ENCODE measurements at places on chromosomes 1 and 21.

- DNase-seq, result no peak
Observed at GRCh38 chr1:113088972-113089371, 16.0 kb downstream of the LRIG2 start.

GRCh38 chr1:165014753-165015152 is 341.8 kb downstream of the LMX1A start:
- no peak for DNase-seq

GRCh38 chr1:7721940-7722669 is 49.0 kb upstream of the VAMP3 start:
- no peak for DNase-seq

DNA sequence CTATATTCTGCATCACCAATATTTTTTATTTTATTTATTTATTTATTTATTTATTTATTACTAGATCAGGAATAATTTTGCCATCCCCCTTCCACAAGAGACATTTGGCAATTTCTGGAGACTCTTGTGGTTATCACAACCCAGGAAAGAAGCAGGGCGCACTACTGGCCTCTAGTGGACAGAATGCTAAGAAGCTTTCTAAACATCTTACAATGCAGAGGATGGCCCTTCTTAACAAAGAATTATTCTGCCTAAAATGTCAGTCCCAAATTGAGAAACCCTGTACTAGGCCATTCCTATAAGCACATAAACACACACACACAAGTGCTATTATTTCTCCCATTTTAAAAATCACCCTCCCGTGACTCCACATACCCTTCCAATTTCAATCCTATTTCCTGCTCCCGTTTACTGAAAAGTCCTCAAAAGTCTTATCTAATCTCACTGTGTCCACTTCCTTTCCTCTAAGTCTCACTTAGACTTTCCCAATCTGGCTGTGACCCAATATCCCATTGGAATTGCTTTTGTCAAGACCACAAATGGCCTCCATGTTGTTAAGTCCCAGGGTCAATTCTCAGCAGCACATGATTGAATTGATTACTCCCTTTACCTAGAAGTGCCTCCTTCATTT is 43.7 kb upstream of the RNF11 start:
- DNase-seq, result no peak

DNA sequence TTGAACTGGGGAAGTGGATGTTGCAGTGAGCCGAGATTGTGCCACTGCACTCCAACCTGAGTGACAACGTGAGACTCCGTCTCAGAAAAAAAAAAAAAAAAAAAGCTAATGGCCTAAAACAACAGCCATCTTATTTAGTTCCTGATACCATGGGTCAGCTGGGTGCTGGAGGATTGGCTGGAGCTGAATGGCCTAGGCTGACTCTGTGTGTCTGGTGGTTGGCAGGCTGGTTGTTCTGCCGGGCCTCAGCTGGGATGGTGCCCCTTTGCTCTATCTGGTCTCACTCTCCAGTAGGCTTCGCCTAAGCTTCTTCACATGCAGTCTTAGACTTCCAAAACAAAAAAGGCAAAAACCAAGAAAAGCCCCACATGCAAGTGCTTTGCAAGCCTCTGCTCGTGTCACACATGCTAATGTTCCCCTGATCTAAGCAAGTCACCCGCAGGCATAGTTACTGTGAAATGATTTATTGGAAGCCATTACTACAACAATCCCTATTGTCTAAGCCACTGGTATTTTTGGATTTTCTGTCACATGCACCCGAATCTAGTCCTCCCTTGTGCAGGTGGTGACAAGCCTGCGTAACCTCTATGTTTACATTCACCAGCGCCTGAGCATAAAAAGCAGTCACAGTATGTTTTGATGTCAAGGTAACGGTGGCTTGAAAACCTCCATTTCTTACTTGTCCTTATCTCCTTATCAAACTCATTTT is 39.6 kb upstream of the KANK4 start:
- DNase-seq, result no peak

DNA sequence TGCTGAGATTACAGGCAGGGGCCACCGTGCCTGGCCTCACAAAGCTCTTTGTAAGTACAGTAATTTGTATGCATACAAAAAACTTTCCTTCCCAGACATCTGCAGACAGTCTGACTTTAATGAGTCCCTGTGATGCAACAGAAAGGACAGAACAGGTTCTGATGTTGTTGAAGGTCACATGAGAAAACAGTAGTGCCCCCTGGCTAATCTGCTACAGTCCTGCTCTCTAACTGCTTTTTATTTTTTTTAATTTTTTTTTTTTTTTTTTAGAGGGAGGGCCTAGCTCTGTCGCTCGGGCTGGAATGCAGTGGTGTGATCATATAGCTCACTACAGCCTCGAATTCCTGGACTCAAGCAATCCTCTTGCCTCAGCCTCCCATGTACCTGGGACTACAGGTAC is 36.7 kb downstream of the ACBD3 start:
- DNase-seq, result no peak

GRCh38 chr21:42002421-42002958 is 7.7 kb downstream of the ZBTB21 start:
- no peak for DNase-seq

GRCh38 chr1:36458910-36459309 is 5.3 kb downstream of the MRPS15 start:
- no peak for DNase-seq

DNA sequence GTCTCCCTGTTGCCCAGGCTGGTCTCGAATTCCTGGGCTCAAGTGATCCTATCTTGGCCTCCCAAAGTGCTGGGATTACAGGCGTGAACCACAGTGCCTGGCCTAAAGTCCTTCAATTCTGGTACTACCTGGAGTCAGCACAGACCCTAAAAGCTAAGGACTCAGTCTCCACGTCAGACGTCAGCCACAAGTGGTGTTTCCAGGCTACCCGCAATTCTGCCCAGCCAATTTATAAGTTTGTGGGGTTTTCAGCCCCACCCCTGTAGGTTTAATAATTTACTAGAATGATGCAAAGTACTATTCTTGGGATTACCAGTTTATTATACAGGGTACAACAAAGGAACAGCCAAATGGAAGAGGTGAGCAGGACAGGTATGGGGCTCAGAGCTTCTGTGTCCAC is 10.6 kb upstream of the DIP2A start:
- DNase-seq, result no peak

DNA sequence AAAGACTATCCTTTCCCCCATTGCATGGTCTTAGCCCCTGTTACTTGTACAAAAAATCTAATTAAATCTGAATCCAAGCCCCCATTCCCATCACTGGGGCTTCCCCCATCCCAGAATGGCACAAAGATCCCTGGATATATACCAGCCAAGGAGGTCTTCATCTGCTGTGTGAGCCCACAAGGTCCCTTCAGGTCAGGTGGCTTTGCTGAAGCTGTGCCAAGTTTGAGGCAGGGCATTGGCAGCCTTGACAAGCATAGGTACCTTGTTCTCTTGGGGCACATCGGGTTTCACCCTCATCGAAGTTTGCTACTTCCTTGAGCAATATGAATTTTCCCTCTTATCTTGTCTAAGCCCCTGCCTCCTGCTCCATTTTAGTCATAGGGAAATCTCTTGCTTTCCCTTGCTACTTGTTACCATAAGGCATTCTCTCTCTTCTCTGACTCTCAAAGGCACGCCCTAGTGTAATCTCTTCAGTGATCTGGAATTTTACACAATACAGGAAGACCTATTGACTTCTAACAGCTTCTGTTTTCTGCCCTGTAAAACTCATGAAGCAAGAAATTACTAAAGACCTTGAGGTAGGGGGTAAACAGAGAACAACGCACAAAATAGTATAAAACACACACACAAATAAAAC is 71.4 kb upstream of the COG2 start:
- no peak for DNase-seq

- no peak for DNase-seq
Observed at GRCh38 chr1:228152097-228152917, 2.6 kb downstream of the GJC2 start.

- DNase-seq, result no peak
Observed at GRCh38 chr1:180407051-180407450, 95.3 kb downstream of the ACBD6 start.

DNA sequence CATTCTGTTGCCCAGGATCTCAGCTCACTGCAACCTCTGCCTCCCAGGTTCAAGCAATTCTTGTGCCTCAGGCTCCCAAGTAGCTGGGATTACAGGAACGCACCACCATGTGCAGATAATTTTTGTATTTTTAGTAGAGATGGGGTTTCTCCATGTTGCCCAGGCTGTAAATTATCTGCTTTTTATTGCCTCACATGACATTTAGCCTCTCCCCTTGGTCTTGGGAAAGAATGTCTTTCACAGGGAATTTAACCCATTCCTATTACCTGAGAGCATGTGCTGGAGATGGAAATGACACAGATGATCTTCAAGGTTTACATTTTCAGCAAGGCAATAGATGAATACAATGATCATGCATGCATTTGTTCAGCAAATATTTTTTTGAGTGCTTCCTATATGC is 75.8 kb downstream of the NID1 start:
- no peak for DNase-seq

- no peak for DNase-seq
Observed at GRCh38 chr1:44061857-44062256, 30.6 kb upstream of the SLC6A9 start.

DNA sequence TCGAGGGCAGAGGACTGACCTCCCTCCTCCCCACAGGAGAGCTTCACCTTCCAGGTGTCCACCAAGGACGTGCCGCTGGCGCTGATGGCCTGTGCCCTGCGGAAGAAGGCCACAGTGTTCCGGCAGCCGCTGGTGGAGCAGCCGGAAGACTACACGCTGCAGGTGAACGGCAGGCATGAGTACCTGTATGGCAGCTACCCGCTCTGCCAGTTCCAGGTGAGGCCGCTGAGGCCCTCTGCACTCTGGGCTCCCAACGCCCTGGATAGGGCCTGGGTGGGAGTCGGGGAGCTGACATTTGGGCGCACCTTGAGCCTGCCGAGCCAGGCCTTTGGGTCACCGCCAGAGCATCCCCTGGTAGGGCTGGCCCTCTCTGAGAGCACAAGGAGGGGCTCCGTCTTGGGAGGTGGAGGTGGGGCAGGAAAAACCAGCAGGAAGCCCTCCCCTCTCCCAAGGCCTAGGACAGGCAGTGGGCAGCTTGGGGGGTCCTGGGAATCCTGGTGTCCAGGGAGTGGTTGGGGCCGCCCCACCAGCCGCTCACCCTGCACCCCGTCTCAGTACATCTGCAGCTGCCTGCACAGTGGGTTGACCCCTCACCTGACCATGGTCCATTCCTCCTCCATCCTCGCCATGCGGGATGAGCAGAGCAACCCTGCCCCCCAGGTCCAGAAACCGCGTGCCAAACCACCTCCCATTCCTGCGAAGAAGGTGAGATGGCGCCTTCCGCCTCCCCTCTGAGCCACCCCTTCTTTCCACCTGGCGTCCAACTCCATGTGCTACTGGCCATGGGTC is 65.1 kb downstream of the PIK3CD start:
- DNase-seq, result no peak

GRCh38 chr1:118960567-118961136 is 27.5 kb downstream of the TBX15 start:
- DNase-seq, result no peak

GRCh38 chr1:58618303-58618702 is 41.3 kb upstream of the TACSTD2 start:
- no peak for DNase-seq

DNA sequence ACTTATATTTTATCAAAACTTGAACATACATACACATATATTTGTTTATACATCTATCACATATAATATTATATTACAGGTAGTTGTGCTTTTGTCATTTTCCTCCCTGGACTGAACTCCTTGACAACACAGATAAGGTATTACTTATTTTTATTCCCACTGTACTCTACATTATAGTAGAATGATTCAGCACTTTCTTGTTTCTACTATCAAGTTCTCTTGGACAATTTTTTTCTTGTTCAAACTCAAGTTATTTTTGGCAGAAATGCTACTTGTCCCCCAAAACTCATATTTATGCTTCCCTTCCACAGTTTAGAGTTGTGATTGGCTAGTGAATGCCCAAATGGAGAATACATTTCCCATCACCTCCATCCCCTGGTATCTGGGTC is 10.8 kb upstream of the PTPRC start:
- DNase-seq, result no peak
